ENCODE measurements at places on chromosomes 3 and 15. TPM values are rescaled to one million over a fixed set of nuclear protein-coding genes. Genes with fewer than 3 reads are reported as not detected.

The CADM2 gene
- 0.55 TPM for total RNA-seq

- H3K4me1 ChIP-seq, result peaks cover 57% of the 10 kb centered on the region
- peak overlapping the region; percentile 98 for H3K27ac ChIP-seq
- peak; percentile 81 for DNase-seq
- H3K27me3 ChIP-seq, result no peaks in the 10 kb centered on the region
- H3K4me3 ChIP-seq, result peak overlapping the region; percentile 90
- H3K36me3 ChIP-seq, result no peaks in the 10 kb centered on the region
These were observed 666 bp downstream of the SNX33 start for GRCh38 chr15:75648156-75649000.

DNA sequence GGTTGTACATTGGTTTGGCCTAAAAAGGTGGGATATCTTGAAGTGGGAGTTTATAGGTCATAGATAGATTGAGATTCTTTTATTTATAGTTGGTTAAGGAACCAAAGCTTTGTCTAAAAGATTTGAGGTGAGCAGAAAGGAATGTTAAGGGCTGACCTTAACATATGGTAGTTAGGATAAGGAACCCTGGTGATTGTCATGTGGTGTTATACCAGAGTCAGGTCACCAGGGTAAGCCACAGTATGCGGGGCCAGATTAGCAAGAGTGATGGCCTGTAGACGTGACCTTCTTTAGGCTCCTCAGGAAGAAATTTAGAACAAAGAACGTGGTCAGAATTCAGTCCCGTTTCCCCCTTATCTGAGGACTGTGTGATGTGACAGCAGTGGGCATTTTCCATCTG, 249.2 kb downstream of the GABRG3 start:
- no peaks in the 10 kb centered on the region for H3K36me3 ChIP-seq
- H3K27ac ChIP-seq, result no peak overlapping the region
- no peaks in the 10 kb centered on the region for H3K27me3 ChIP-seq

The SLC22A13 gene
- 0.41 TPM for total RNA-seq

DNA sequence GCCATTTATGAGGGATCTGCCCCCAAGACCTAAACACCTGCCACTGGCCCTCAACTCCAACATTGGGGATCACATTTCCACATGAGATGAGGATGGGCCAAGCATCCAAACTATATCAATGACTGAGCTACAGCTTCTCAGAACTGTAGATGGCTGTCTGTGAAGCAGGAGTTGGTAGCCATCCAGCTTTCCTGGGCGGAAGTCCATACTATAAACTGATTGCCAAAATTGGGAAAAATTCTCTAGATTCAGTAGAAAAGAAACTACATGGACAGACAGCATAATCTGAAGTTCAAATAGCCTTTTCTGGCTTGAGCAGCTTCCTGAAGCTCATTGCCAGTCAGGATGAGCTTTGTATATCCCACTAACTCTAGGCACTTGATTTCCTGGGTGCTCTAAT, 214.7 kb upstream of the ZBTB20 start:
- DNase-seq, result no peak
- H3K27ac ChIP-seq, result no peak overlapping the region
- no peaks in the 10 kb centered on the region for H3K27me3 ChIP-seq

The NEK10 gene
- 0.49 TPM for total RNA-seq
